ENCODE measurements at places on chromosomes 6 and 20.

GRCh38 chr6:156889469-156889868, 112.3 kb downstream of the ARID1B start:
- no peak for DNase-seq

DNA sequence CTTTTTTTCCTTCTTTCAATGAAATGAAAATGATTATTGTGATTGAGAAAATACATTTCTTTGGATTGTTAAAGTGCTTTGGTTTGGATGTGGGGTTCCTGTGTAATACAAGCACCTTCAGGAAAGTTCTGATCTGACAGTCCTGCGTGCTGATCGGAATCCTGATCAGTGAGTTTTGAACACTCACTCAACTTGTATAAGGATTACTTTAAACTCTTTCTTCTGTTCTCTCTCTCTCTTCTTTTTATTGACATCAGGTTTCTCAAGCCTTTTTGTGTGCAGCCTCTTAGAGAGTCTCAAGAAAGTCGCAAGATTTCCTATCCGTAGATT, 710 bp downstream of the TINAG start:
- no peak for DNase-seq

DNA sequence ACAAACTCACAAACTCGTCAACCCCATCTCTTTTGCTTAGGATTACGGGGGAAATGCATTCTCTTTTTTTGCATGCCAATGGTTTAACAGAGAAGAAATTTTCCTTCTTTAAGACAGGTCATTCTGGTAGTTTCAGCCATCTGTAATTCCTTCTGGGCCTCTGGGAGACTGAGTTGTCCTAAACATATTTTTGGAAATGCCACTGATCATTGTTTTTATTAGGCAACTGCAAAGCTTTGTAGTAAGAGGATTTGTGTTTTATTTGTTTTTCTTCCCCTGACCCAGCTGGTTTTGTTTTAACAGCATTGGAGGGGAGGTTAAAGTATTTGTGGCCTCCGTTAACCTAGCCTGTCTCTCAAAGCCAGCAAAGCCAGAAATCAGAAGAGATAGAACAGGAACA, 73.1 kb upstream of the ISM1 start:
- no peak for DNase-seq

GRCh38 chr6:498795-499231, 107.3 kb downstream of the IRF4 start:
- DNase-seq: no peak

- no peak for DNase-seq
Measured at GRCh38 chr20:38209054-38209675, 44.1 kb upstream of the TGM2 start.

DNA sequence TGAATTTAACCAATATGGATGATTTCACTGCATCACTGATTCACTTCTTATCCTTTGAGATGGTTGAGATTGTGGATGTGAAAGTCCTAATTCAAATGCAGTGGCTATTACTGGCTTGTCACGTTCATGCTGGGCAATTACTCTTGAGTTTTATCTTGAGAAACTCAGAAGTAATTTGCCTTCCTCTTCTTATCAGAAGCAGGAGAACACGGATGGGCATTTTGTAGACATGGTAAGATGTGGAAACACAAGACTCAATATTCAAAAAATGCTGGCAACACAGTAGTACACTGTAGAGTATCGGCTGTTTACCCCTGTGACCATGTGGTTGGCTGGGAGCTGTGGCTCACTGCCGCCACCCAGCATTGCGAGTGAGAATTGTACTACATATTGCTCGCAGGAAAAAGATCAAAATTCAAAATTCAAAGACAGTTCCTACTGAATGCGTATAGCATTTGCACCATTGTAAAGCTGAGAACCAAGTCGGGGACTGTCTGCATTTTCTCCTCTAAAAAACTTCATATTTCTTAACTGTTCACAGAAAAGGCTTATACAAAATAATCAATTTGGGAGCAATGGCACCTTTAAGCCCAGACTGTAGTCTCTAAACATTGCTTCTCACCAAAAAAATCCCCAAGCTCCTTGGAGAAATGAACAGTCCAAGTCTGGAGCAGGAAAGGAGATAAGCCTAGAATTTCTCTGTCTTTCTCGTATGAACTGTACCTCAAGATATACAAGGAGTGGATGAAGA, 61.9 kb upstream of the ELOVL5 start:
- DNase-seq: peak; percentile 45

DNA sequence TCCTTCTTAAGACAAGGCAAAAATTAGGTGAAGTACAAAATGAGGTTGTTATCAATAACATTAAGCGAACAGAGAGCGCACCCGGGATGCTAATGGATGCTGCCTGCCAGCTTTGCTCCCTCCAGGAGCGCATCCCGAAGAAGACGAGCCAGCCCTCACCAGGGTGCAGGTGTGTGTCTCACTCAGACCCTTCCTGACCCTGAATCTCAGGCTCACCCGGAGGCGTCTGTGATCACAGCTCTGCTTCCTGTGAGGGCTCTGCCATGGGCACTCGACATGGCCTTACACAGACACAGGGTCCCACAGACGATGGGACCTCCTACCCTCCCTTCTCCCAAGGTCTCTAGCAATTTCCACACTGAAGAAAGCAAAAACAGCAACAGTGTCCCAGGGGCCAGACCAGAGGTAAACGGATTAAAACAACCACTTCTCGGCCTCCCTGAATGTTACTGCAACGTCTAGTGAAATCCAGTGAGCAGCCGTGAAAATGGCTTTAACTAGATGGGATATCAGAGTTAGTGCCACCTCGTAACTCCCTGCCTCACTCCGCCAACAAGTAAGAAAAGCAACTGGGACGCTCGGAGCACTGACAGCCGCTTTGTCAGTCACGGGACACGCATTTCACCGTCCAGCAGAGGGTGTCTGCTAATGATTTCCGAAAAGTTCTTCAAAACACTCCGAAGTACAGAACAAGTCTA, 11.7 kb downstream of the ZBTB46 start:
- no peak for DNase-seq

DNA sequence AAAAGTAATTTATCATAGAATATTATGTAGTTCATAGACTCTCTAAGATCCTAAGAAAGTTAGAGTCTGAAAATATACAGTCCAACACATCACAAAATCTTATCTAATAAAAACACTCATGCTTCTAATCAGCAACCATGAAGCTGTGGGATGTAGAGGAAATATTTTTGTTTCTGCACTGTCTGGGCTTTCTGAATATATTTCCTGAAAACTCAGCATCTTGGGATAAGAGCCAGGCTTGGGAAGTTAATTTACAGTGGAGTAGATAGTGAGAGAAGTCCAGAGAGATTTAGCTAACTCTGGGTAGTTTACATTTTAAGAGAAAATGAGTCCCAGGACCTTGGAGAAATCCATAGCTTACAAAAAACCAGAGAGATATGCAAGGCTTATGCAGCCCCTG, 150.4 kb upstream of the BMP5 start:
- no peak for DNase-seq

- DNase-seq: no peak
Measured at GRCh38 chr6:73866305-73866704, 170.3 kb downstream of the CD109 start.

- no peak for DNase-seq
Measured at GRCh38 chr20:44204156-44204831, 6.3 kb downstream of the OSER1 start.

- no peak for DNase-seq
Measured at GRCh38 chr6:33731751-33732282, 14.9 kb downstream of the IP6K3 start.

DNA sequence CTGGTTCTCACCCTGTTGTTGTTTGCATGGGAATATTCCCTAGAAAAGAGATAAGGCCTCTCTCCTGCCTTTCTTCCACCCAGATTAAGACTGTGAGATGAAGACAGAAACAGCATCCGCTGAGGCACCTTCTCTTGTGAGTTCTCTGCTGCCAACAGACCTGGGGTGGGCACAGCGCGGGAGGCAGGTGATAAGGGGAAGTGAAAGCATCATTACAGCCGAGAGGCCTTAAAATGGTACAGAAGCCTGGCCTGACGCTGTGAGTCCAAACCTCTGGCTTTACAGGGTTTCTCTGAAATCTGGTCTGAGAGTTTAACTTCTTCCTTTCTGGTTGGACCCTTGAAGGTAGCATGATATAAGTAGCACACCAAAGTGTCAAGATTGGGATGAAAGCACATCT, 21.0 kb upstream of the IYD start:
- DNase-seq: no peak

GRCh38 chr6:53411451-53411850, 62.7 kb upstream of the ELOVL5 start:
- DNase-seq: no peak

DNA sequence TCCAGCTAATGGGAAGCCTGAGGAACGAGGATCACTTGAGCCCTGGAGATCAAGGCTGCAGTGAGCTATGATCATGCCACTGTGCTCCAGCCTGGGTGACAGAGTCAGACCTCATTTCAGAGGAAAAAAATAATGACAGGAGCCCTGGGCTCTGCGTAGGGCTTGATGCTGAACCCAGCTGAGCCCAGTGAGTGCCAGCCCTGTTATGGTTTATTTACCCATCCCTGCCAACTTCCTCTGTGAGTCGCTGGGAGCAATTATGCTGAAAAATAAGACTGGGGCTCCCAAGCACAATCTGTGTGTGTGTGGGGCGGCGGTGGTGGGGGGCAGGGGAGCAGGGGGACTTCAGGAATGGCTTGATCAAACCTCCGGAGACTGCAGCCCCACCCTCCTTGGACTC, 75.9 kb upstream of the PMEPA1 start:
- DNase-seq: no peak

DNA sequence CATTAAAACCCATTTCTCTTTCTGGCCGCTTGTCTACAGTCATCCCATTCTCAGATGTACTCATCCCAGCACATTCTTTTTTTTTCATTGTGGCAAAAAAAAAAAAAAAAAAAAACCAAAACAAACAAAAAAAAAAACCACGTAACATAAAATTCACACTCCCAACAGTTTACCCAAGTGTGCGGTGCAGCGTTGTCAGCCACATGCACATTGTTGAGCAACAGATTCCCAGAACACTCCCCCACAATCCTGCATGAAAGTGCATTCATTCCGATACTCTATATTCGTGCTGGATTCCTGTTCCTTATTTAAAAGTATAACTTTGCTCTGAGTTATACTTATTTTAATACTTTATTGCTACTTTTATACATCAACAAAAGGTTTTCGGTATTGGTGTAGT, 96.0 kb downstream of the SASH1 start:
- DNase-seq: no peak

GRCh38 chr20:31829731-31830130, 10.6 kb downstream of the MYLK2 start:
- no peak for DNase-seq

DNA sequence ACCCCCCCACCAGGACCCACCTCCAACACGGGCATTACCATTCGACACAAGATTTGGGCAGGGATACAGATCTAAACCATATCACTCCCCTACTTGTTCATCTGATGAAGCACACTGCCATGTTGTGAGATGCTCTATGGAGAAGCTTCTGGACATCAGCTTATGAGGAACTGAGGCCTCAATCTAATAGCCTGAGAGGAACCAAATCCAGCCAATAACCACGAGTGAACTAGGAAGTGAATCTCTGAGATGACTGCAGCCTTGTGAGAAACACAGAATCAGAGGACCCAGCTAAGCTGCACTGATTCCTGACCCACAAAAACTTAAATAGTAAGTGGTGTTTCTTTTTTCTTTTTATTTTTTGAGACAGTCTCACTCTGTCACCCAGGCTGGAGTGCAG, 21.6 kb upstream of the ZBTB2 start:
- no peak for DNase-seq

Measured in T-helper 9 cell (primary cell).